ENCODE measurements at places on chromosomes 7 and 10. TPM values are rescaled to one million over a fixed set of nuclear protein-coding genes. Genes with fewer than 3 reads are reported as not detected.

TAS2R41 gene
- not detected for total RNA-seq

GRCh38 chr7:82317760-82318159, 125.8 kb downstream of the CACNA2D1 start:
- DNase-seq = no peak

GRCh38 chr10:76311752-76312636, 880.6 kb downstream of the LRMDA start:
- DNase-seq = no peak

- DNase-seq = no peak
Observed at GRCh38 chr7:6096581-6096980, 65.4 kb downstream of the ANKRD61 start.
